ENCODE measurements at places on chromosomes 6 and 20. TPM values are rescaled to one million over a fixed set of nuclear protein-coding genes. Genes with fewer than 3 reads are reported as not detected.

DNA sequence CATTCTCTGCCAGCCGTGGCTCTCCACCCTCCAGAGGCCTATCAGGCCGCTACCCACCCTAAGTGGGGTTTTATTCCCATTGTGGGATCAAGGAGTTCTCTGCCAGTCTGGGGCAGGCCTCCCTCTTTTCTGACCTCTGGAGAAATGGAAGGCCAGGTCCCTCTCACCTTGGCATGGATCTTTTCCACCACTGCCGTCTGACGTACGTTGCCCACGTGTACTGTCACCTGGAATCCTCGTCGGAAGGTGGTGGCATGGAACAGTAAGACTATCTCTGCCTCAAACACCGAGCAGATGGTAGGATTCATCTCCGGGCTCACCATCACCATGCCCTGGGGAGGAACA lies 7.3 kb downstream of the GTPBP2 start:
- no peak for DNase-seq

DNA sequence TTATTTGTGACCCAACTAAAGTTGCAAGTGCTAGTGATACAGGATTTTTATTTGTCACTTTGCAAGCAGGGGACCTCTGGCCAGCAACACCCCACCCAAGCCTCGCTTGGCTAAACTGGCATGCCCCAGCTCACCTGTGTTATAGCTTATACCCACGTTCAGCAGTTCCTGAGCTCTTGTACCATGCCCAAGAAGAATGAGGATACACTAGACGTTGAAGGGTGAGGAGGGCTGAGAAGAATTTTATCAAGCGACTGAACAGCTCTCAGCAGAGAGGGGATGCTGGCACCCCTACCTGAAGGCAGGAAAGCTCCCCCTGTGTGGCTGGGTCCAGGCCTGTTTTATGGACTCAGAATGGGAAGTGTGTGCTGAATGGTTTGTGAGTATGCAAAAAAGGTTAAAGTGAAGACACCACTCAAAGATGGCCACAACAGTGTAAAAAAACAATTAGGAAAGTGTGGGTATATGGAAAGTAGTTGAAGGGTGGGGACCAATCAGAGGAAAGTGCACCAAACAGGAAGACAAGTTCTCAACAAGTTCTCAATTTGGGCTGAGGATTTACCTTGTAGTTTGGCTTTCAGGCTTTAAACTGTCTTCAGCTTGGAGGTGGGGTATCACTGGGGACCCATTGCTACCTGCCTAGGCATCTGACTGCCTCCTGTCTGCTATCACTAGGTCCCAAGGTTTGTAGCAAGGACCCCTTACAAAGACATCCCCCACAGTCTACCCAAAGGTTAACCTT lies 15.0 kb downstream of the BTN2A1 start:
- no peak for DNase-seq

DNA sequence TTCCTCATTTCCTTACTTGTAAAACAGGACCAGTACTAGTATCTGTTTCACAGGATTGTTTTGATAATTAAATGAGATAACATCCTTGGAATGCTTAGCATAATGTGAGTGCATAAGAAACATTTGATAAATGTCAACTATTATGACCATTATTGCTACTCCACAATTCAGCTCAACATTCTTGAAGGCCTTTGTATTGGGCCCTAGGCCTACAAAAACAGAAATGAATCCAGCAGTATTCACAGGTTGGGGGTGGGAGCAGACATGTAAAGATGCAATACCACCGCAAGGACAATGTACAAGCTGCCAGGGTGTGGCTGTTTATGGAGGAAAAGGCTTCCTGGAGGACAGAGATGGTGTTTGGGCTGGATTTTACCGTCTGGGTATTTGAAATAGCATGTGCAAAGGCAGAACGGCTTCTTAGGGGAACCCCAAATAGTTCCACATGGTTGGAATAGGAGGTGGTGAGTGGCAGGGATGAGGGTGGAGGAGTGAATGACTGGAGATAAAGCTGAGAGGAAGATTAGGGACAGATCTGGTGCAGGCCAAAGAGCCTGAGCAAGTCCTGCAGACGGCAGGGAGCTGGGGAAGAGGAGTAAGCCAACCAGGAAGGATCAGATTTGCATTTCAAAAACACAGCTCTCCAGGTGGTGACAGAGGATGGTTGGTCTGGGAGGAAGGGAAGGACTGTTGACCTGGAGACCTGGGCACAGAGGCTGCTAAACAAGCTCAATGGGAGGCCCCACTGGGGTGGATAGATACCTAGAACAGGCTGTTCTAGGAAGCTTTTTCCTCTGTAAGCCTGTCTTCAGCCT lies 57.0 kb upstream of the EPB41L1 start:
- peak; percentile 43 for DNase-seq

- no peak for DNase-seq
Measured at GRCh38 chr20:62486484-62486883, 10.7 kb upstream of the GATA5 start.

- DNase-seq, result no peak
Measured at GRCh38 chr6:25056130-25056529, 120.4 kb upstream of the RIPOR2 start.

BACH2 gene
- total RNA-seq, result 0.46 TPM

SMIM28 gene
- total RNA-seq, result not detected

RGL2 gene
- 16.7 TPM for total RNA-seq

DNA sequence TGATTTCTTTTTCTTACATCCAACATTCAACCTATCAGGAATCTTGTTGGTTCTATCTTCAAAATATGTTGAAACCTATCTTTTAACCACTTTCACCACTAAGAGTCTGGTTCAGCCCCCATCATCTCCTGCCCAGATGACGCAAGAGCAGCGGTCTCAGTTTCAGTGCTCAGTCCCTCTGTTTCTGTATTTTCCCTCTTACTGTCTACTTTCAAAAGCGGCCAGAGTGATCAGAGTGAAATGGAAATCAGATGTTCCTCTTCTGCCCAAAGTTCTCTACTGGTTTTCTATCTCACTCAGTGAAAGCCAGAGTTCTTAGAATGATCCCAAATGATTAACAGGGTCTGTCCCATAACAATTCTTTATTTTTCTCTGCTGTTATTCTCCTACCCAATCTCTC lies 147.9 kb upstream of the PDE7B start:
- DNase-seq, result no peak

GRCh38 chr20:1002682-1003561 lies 811 bp upstream of the RSPO4 start:
- DNase-seq, result peak; percentile 23

LRFN2 gene
- not detected for total RNA-seq

DNA sequence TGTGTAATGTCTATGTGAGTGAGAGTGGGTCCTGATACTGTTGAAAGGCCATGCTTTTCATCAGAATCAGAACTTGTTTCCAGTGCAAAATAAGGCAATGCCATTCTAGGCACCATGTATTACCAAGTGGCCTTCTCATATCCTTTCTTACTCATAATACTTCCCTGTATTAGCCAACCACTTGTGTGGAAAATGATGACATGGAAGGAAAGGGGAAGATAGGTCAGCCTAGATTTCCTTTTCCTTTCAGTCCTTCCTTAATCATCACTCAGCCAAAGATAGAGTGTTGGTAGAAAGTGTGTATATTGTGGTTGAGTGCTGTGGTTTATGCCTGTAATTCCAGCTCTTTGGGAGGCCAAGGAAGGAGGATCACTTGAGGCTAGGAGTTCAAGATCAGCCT lies 158.6 kb upstream of the PREP start:
- DNase-seq, result no peak

CCM2L gene
- 2.1 TPM for total RNA-seq

HLA-DPA1 gene
- total RNA-seq, result 13.8 TPM

GRCh38 chr20:43014206-43014605 lies 175.5 kb downstream of the PTPRT start:
- no peak for DNase-seq

LY6G6D gene
- not detected for total RNA-seq

ROS1 gene
- total RNA-seq, result 0.71 TPM

- no peak for DNase-seq
Measured at GRCh38 chr6:47056832-47057231, 14.7 kb upstream of the ADGRF1 start.

RBBP8NL gene
- not detected for total RNA-seq

GRCh38 chr6:107345393-107345792 lies 114.0 kb downstream of the PDSS2 start:
- DNase-seq, result no peak

SMOC2 gene
- not detected for total RNA-seq

DNA sequence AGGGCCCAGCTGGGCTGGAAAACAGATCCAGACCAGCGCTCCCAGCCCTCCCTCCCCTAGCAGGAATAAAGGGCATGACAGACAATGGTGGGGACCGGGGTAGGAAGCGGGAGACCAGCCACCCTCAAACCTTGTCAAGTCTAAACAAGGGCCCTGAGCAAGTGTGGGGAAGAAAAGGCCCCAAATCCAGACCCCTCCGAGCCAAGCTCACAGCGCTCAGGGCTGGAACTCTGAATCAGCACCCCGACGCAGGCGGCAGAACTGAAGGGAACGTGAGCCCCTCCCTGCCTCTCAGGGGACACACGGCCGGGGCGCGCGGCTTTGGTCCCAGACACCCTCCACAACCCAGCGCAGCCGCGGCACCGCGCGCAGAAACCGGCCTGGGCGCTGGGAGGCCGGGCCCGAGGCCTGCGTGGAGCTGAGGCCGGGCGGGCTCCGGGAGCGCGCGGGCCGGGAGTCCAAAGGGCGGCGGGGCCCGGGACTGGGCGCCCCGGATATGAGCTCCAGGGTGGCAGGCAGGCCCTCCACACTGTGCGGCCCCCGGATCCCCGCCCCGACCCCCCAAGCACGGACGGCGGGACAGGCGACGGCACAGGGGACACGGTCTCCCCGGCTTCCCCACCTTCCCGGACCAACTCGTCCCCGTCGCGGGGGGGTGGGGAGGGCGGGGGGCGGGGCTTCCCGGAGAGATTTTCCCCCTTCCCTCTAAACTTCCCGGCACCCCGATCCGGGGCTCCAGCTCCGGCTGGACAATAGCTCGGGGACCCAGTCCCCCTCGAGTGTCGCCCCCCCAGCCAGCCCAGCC lies 641 bp downstream of the TEAD3 start:
- DNase-seq, result peak; percentile 66

WASF1 gene
- total RNA-seq, result 9.7 TPM

DNA sequence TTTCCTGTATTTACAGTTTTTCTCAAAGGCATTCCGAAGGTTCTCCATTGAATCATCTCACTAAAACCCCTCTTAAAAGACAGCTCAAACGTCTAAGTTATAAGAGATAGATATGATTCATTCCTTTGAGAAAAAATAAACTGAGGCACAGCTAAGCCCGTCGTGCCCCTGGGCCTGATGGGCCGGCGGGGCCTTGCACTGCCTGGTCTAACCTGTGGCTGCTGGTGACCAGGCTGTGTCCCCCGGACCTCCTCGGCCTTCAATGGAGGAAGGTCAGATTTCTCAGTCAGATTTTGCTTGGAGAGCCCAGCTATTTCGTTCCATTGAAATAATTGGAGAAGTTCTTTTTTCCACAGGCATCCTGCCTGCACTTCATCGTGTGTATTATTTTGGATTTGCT lies 11.3 kb upstream of the FOXC1 start:
- no peak for DNase-seq

GRCh38 chr6:101931766-101932165 lies 538.3 kb downstream of the GRIK2 start:
- no peak for DNase-seq

GRCh38 chr6:25053875-25054371 lies 118.2 kb upstream of the RIPOR2 start:
- DNase-seq, result peak; percentile 9

C6orf58 gene
- total RNA-seq, result 0.39 TPM

GRCh38 chr6:107228754-107229153 lies 113.4 kb upstream of the BEND3 start:
- no peak for DNase-seq

- no peak for DNase-seq
Measured at GRCh38 chr20:23492292-23492691, 1.4 kb downstream of the CST8 start.

RSPO3 gene
- total RNA-seq, result not detected

GRCh38 chr20:9506280-9506821 lies 8.0 kb upstream of the LAMP5 start:
- DNase-seq, result no peak

- peak; percentile 92 for DNase-seq
Measured at GRCh38 chr20:61118429-61119224, 133.4 kb upstream of the CDH4 start.

PTK6 gene
- not detected for total RNA-seq

C2 gene
- 1.5 TPM for total RNA-seq

DNA sequence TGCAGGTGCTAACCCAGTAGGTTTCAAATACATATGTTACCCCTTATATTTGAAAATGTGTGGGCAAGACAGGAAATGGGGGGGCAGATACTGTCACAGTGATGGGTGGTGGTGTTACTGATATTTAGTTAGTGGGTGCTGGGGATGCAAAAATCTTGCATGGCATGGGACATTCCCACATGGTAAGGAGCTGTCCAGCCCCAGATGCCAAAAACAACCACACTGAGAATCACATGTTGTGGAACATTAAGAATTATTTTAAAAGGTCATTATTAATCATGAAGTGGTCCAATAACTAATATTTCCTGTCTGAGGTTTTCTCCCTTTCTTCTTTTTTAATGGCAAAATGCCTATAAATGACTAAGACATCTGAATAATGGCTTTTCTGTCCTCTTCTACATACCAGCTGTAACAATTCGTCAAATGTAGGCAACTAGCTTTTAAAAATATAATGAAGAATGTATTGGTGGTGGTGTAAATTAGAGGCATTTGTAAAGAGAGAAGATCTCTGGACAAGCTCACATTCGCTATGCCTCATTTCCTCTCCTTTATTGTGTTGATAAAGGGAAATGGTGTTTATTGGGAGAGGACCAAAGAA lies 57.3 kb upstream of the SLC35B3 start:
- no peak for DNase-seq

DNA sequence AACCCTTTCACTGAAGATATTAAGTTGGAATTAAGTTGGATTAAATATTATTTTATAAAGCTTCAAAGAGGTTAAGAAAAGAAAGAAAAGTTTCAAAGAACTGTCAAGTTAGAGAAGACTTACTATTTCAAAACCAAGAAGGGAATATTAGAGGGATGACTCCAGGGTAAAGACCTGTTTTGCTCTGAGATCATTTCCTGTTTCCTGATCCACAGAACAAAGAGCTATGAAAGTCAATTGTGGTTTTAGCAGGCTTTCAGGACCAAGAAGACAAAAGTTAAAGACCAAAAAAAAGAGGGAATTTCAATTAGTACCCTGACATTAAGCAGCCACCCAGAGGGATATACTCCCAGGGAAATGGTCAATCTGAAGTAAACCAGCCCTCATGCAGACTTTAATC lies 19.4 kb downstream of the ESF1 start:
- no peak for DNase-seq

GRCh38 chr6:169344750-169345065 lies 91.1 kb upstream of the THBS2 start:
- DNase-seq, result no peak

DNA sequence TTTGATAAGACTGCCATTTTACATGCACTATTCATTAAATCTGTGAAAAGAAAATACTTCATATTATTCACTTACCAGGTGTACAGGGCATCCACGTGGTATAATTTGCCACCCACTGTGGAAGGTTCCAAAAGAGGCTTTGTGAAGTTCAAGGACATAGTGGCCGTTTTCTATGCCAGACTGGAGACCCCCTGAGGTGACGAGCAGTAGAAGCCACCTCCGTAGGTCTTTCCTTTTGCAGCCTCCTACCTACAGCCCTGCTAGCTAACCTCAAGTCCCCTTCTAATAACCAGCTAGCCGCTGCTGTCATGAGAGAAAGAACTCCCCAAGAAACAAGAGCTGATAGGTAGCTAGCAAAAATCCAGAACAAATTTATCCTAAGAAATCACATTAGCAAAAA lies 110.5 kb downstream of the ARHGAP18 start:
- DNase-seq, result no peak
